ENCODE measurements at places on chromosomes 5 and 9.
A peak's percentile ranks its signal among the peaks of the same experiment; 100 is the strongest.

DNA sequence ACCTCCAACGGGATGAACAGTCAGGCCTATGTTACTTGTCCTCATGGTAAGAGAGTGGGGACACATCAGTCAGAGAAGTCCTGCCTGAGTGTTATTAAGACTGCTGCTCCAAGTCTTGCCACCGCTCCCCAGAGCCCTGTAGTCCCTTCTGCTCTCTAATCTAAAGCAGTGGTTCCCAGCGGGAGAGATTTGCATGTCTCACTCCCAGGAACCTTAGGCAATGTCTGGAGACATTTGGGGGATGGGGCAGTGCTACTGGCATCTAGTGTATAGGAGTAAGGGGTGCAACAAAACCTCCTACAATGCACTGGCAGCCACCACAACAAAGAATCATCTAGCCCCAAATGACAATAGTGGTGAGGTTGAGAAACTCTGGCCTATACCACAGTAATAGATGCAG lies 2.6 kb upstream of the SVEP1 start:
- no peak for DNase-seq

DNA sequence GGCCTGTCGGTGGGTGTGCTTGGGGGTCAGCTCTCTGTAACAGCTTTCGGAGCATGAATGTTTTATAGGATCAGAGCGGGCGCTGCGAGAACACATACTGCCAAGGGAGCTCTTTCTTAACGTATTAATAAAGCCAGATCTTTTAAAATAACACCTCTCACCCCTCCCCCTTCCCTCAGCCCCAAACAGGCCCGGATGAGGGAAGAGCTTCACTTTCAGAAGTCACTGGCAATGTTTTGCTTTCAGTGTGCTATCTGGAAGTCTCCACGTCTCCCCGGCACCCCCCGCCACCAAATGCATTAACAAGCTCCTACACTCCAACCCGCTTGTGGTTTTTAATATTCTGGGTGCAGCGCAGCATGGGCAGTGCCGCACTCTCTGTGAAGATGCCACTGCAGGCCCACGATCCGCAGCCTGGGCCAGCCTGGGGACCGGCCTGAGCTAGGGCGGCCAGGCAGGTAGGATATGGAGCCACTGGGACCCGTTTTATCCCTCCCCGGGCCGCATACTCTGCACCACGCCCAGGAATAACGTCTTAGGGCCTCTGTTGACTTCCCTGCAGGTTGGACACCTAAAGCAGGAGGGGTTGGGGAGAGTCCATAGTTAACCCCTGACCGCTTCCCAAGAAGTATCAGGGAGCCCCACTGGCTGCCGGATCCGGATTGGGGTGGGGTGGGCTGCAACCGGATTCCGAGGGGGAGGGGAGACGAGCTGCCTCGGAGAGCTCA lies 12.6 kb downstream of the NR2F1 start:
- DNase-seq: peak; percentile 75

GRCh38 chr5:157026789-157027424 lies 32.0 kb downstream of the HAVCR1 start:
- DNase-seq: peak; percentile 2

DNA sequence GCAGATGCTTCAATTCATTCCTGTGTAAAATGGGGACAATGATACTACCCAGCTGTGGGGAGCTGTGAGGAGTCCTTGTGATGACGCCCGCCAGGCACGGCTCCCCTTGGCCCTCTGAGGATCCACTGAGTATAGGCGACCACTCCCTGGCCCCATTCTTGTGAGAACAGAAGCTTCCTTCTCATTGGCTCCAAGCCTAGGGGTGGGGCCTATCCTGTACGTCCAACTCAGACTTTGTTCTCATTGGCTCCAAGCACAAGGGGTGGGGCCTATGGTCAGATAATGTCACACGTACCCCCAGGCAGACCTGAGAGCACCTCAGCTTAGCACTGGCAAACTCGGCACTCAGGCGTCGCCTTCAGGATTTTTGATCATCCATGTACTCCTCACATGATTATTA lies 232.9 kb upstream of the MVB12B start:
- DNase-seq: no peak
